ENCODE measurements at places on chromosomes 16 and 17. TPM values are rescaled to one million over a fixed set of nuclear protein-coding genes. Genes with fewer than 3 reads are reported as not detected.
A peak's percentile ranks its signal among the peaks of the same experiment; 100 is the strongest.

DNA sequence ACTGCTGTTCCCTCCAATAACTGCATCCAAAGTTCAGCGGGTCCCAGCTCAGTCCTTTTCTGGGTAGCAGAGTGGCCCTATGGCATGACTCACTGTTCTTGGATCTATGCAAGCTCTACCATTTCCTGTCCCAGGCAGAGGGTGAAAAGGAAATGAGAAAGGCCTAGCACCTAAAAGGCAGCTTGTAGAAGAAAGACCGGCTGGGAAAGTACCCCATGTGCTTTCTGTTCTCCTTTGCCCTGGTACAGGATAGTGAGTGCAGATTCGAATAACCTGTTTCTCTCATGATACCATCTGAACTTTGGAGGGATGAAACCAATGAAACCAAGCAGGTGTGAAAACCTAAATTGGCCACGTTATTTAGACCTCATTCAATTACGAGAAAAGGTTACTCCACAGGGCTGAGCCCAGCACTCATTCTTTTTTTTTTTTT is 12.7 kb upstream of the HASPIN start:
- no peak for DNase-seq

GRCh38 chr16:80968386-80969113 is 38.1 kb downstream of the CMC2 start:
- DNase-seq = no peak

DNA sequence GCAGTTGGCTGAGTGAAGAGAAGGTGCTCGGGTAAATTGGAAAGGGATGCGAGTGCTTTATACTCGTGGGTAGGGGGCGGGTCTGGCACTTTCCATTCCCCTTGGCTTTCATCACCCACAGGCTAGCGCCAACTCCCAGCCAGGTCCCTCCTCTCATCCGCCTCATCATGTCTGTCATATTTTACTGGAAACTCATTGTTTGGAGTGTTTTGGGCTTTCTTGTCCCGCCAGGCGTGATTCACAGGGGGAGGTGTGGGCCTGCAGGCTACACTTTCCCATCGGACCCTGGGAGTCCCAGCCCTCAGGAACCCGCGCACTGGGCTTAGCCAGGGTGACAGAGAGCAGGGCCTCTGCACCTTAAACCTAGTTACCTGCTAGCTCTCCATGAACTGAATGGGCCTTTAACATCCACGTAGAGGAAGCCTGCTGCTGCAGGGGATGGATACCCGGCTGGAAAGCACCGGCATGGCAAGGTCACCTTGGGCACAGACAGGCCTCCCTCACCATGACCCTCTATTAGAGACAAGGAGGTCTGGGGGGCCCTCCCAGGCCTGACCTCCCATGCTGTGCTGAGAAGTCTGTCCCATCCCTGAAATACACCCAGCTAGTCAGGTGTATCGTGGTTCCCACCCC is at the start of gene KRT14:
Gene KRT14 (minus strand): TSS at position 33 of the 633 bp plus-strand sequence. CDS start 61 bp downstream, outside the sequence.
- DNase-seq = no peak

DNA sequence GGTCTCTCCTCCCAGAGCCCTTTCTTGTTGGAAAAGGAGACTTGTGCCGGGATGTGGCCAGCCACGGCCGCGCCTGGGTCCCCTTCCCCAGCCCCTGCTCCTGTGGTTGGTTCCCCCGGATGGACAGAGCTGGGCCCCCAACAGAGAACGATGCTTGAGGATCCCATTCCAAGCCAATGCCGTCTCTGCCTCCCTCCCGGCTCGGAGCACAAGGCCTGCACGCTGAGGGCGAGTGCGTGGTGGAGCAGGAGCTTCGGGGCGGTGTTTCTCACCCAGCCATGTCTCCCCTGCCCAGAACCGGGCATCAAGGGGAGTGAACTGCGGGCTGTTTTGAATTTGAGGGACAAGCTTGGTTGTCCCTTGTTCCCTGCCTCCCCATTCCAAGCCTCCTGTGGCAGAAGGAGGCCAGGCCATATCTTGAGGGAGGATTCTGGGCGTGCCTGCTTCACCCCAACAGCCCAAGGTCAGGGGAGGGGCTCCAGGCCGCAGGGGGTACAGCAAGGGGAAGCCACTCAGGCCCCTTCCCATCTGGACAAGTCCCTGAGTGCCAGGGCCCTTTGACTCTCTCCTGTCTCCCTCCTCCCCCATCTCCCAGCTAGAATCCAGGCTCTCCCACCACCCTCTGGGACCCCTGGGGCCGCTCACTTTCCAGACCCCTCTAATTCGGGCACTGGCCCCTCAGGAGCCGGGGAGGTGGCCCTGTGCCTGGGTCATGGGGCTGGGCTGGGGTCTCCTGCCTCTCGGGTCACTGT is 43.6 kb downstream of the SOCS3 start:
- no peak for DNase-seq

GRCh38 chr16:75011634-75012307 is 12.9 kb downstream of the ZNRF1 start:
- DNase-seq = no peak

DNA sequence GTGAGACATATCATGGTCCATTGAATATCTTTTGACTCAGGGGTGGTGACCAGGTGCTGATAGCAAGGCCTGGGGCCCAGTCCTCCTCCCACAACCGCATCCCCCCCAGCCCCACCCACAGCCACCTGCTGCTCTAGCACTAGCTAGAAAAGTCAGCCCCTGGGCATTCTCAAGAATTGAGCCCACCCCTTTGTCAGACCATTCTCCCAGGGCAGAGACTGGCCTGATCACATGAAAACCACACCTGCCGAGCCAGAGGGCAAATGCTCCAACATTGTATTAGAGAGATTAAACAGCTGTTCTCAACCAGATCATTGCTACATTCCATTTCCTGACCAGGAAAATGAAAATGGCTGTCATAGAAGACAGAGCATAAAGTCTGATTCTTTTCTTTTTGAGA is 62.4 kb downstream of the RAB11FIP4 start:
- DNase-seq = no peak

GRCh38 chr17:82304826-82305726 is 12.3 kb downstream of the CD7 start:
- DNase-seq = no peak

DNA sequence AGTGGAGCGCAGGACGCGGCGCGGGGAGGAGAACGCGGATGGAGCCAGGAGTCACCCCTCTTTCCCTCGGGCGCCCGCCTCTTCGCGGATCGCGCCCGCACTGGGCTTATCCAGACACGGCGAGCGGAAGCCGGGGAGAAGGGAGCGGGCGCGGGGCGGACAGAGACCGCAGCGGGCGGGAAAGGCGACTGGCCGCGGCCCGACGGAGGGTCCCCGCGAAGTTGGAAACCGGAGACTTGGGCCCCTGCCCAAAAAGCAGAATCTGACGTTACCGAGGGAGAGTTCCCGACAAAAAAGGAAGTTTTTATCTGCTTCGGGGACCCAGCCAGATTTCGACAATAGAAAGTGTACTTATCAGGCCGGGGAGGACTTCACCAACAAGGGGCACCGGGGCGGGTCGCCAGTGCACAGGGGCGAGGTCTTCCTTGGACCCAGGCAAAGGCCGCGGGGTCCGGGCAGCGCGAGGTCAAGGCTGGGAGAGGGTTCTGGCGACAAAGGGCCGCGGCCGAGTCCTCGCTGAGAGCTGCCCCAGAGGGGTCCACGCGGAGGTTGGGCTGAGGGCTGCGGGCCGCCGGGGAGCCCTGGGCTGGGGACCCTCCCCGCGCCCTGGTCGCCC is 519 bp downstream of the ST6GALNAC2 start:
- peak; percentile 33 for DNase-seq

DNA sequence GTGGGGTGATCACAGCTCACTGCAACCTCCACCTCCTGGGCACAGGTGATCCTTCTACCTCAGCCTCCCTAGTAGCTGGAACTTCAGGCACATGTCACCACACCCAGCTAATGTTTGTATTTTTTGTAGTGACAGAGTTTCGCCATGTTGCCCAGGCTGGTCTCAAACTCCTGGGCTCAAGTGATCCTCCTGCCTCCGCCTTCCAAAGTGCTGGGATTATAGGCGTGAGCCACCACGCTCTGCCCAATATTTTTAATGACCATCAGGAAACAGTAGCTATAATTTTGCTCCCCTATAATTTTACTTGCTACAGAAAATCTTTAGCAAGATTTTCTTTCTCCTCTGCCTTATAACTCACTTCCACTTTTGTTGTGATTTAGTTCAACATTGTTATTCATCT is 29.7 kb upstream of the APPBP2 start:
- no peak for DNase-seq

DNA sequence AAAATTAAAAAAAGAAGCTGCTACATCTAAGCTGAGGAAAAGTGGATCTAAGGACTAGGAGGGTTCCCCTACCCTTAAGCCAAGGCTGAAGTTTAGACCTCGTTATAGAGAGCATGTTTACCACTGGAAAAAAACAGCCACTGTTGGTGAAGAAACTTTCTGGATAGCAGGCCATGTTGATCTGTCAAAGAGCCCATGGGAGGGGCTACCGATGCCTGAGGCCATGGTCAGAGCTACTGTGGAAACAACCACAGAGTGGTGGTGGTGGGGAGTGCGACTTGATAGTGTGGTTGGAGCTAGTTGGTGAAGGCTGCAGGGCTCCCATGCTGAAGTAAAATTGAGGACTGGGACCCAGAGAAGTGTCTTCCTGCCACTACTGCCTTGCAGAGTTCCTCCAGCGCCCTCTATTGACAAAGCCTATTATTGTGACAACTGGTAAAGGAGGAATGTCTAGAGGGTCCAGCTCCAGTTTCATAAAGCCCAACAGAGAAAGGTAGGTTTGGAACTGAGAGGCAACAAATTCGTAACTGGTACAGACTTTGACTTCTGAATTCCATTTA is 12.7 kb upstream of the FAM20A start:
- DNase-seq = no peak

DNA sequence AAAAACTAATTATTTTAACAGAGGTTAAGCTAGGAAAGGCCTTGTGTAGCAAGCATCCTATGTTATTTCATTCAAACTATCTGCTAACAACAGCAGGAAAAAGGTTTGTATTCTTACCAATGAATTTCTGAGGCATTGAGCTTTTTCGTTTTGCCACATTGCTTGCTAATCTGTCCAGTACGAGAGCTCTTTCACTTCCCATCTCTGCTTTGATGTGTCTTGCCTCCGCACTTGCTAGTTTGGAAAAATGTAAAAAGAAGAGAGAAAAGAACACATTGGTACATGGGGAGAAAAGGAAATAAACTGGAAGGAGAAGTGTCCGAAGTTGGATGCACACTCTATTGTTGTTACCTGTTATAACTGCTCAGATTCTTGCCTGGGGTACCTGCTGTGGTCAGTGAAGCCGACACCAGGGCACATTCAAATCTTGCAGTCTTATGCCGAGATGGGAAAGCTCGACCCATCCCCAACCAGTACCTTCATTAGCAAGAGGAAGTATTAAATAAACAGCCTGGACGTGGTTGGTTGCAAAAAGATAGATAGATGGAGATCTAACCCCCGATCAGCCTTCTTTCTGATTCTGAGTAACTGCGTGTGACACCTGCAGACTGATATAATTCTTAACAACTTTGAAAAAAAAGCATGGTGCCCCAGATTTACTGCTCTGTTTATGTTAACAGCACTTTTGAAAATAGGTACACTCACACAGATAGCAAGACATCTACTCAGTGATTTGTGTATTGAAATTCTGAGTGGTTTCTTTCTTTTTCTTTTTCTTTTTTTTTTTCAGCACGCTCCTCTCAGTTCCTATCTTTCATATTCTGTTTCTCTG is 40.0 kb downstream of the GRB7 start:
- no peak for DNase-seq

DNA sequence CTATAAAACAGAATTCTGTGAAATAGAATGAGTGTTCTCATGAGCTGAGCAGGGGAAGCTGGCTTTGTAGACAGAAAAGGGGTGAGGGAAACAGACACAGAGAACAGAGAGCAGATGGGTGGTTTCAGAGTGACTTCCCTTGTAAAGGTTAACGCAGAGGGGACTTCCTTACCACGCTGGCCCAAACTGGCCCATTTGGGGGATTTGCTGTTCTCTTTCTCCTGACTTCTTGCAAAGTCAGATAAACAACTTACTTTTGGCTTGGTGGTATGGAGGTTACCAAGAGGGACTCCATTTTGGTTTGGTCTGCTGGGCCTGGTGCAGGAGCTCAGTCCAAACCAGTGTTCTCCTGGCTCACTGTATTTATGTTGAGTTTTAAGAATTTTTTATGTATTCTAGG is 48.4 kb downstream of the SEC14L1 start:
- no peak for DNase-seq

DNA sequence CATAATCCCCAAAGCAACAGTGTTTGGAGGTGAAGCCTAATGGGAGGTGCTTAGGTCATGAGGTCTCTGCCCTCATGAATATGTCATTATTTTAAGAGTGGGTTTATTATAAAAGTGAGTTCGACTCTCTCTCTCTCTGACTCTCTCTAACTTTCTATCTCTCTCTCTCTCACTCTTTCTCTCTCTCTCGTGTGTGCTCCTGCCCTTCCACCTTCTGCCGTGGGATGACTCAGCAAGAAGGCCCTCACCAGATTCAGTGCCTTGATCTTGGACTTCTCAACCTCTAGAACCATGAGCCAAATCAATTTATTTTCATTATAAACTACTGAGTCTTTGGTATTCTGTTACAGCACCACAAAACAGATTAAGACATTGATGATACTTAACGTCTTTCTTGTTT is 53.7 kb upstream of the TANC2 start:
- DNase-seq = no peak

DNA sequence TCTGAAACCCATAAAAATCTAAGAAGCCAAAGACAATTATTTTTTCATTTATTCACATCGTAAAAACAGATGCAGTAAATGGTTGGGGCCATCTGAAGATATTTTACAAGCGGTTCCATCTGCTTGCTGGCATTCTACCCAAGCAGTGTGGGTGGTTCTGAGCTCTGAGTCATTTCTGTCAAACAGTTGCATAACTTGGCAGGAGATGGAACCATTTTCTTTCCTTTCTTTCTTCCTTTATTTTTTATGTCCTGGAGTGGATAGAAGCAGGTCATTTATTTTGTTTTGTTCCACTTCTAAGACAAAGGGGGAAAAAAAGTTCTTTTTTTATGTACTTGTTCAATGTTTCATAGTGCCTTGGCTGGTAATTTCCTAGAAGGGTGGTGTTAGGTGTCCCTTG is 1151.9 kb upstream of the GOT2 start:
- no peak for DNase-seq

DNA sequence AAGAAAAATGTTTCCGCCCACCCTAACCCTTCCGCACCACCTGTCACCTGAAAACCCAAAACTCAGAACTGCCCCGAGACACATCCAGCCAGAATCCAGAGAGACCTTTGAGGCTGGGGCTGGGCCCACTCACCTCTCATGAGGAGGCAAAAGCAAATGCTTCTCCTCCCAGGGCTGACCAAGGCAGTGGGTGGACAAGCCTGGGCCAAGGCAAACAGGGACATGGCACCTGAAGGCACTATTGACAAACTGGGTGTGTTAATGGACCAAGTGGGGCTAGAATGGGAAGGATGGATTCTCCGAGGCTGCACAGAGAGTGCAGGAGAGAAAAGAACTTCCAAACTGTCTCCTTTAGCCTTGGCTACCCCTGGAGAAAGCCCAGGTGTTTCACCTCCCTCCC is 54.4 kb downstream of the SOX9 start:
- no peak for DNase-seq

The TBC1D3E gene
- total RNA-seq = 1.6 TPM

The PROCA1 gene
- total RNA-seq = 11.0 TPM

The PRAC2 gene
- total RNA-seq = not detected

The SLFN12L gene
- 2.4 TPM for total RNA-seq

The FBXO39 gene
- 0.22 TPM for total RNA-seq

The KRTAP4-9 gene
- not detected for total RNA-seq

The CDIP1 gene
- 12.5 TPM for total RNA-seq

The SRCIN1 gene
- 0.24 TPM for total RNA-seq

The MYH11 gene
- 0.17 TPM for total RNA-seq

The RNF227 gene
- total RNA-seq = 2.8 TPM

All from activated B cell treated with CpG ODN at 0.5 μM for 24 hours (primary cell).